ENCODE measurements at places on chromosomes 11 and 22. TPM values are rescaled to one million over a fixed set of nuclear protein-coding genes. Genes with fewer than 3 reads are reported as not detected.

OR52H1 gene
- not detected for total RNA-seq

SULT4A1 gene
- not detected for total RNA-seq

RAG2 gene
- not detected for total RNA-seq

MEI1 gene
- 52.9 TPM for total RNA-seq

C11orf87 gene
- not detected for total RNA-seq

HSD17B12 gene
- total RNA-seq: 23.3 TPM

RIMBP3C gene
- 3.5 TPM for total RNA-seq

DNA sequence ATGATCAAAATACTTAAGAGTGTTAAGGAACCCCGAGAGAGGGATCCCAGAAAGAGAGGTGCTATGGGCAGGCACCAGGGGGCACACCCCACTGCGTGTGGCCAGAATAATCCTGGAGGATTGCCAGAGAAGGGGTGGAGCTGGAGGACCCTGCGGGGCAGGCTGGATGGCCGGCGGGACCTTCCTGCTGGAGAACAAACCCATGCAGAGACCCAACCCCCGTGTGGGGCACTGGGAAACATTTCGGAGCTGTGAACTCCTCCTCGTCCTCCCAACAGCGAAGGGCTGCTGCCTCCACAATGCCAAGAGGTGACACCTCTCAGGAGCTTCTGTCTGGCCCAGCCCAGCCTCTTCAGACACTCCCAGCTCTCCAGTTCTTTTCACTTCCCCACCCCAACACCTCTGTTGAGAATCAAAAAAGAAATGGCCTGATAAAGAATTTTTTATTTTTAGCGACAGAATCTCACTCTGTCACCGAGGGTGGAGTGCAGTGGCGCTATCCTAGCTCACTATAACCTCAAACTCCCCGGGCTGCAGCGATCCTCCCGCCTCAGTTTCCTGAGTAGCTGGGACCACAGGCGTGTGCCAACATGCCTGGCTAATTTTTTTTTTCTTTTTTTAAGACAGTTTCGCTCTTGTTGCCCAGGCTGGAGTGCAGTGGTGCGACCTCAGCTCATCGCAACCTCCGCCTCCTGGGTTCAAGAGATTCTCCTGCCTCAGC, 25.6 kb downstream of the RHOD start:
- peak; percentile 16 for DNase-seq

DNA sequence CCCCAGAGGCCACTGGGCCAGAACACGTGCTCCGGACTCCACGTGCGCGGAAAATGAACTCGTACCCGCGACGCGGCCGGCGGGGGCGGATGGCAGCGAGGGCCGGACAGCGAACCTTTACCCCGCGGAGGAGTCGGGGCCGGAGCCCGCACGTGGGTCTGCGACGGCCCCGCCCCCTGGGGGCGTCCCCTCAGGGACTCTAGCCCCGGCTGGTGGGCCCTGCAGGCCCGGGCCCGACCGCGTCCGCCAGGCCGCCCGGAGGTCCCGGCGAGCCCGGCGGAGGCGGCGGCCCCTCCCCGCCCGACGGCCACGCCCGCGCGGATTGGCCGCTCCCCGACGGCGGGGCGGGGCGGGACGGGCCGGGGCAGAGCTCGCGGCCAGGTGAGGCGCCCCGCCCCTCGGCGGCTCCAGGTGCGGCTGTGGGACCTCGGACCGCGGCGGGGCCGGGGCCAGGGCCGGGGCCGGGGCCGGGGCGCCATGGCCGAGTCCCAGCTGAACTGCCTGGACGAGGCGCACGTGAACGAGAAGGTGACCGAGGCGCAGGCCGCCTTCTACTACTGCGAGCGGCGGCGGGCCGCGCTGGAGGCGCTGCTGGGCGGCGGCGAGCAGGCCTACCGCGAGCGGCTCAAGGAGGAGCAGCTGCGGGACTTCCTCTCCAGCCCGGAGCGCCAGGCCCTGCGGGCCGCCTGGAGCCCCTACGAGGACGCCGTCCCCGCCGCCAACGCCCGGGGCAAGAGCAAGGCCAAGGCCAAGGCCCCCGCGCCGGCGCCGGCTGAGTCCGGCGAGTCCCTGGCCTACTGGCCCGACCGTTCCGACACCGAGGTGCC, at the start of gene FAM83F:
FAM83F (plus strand) TSS at position 389 of the 827 bp plus-strand sequence; CDS start at position 478, 89 bp downstream.
- no peak for DNase-seq

DNA sequence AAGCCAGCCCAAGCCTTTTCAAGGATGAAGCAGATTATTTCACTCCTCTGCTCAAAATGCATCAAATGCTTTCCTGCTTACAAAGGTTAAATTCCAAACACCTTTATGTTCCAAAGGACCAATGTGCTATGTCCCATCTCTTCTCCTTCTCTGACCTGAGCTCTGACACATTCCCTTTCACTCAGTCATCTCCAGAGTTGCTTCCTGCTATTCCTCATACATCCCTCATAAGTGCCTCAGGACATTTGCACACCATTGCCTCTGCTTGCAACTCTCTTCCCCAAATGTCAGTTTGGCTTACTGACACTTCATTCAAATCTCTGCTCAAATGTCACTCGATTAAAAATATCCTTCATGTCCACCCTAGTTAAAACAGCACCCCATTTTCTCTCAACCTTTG, 53.3 kb upstream of the BMAL1 start:
- DNase-seq: no peak

GRCh38 chr22:21919526-21920307, 32.9 kb downstream of the PPM1F start:
- no peak for DNase-seq

DNA sequence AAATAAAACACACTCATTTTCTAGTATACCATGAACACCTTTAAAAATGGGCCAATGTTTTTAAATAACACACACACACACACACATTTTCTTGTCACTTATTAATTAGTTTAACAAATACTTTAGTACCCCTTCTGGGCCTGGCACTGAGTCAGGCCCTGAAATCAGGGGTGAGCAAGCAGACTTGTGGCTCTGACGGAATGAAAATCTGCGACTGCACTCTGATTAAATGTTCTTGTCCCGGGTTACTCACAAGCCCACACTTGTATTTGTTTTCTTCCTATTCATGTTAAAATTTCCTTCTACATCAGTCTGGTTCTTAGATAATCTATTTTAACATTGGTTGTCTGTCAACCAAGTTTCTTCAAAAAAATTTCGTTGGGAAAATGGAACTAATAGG, 43.0 kb upstream of the PDGFD start:
- no peak for DNase-seq

GRCh38 chr22:22955866-22956535, 68.4 kb downstream of the IGLL5 start:
- DNase-seq: peak; percentile 51

DNA sequence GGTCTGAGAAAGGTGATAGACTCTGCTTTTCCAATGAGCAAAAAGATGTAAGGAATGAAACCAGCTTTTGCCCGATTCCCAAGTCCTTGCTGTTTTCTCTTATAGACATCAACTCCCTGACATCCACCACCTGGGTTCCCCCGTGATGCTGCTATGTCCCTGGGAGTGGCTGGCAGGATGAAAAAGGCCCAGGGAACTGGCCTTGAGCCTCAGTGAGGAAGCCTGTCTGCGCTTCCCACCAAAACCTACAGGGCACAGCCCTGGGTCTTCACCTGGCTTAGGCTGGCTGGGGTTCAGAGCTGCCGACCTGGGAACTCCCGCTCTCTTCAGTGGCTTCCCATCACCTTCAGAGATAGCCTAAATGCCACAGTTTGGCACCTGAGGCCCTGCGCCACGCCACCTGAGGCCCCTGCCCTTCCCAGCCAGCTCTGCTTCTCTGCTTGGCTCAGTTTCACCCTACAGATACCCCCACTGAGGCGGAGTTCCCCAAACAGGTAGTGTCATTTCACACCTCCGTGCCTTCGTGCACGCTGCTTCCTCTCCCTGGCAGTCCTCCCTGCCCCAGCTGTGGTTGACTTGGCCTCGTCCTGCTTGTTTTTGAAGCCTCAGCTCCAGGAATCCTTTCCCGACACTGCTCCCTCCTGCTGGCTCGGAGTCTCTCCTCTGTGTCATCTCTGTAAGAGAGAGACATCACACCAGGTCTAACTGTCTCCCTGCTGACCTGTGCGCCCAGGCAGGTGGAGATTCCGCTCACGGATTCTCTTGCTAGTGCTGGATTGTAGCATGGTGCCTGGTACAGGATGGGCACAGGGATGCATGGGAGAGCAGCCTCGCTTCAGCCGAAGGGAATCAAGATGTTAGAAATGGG, 10.7 kb downstream of the SLC37A2 start:
- DNase-seq: no peak

- DNase-seq: no peak
These were observed 24.2 kb upstream of the OR6X1 start for GRCh38 chr11:123778511-123778910.

GRCh38 chr11:1943576-1943975, 3.6 kb upstream of the MRPL23 start:
- no peak for DNase-seq

DNA sequence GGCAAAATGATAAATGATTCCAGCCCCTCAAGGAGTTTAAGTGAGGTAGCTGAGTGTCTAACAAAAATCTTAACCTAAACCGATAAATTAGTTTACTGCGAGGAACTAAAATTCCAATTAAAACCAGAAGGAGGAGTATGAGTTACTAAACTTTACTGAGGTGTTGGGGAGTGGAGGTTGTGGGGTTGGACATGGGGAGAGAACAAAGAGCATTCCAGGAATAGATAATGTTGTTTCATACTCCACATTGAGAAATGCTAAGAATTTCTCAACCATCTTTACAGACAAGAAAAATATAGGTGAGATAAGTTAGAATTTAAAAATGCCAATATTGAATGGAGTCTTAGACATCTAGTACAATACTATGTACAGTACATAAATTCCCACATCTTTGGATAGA, 488.6 kb downstream of the METTL15 start:
- no peak for DNase-seq

DNA sequence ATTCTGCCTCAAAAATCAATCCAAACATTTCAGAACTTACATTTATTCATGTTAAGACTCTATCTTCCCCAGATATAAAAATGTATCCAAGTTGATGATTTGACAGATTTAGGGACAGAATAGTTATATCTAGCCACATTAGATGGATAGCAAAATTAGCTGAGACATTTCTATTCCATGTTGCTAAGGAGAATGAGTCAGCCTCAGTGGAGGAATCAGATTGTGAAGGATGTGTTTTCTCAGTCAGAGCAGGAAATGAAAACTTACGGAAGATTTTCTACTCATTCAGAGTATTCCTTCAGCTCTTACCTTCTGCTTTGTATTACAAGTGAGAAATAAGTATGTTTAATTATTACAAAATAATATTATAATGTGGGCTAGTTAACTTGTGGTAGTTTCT, 556.3 kb upstream of the ANO3 start:
- no peak for DNase-seq

GRCh38 chr11:69879729-69880005, 60.5 kb upstream of the FGF3 start:
- no peak for DNase-seq

- no peak for DNase-seq
These were observed 87.1 kb downstream of the CHST1 start for GRCh38 chr11:45578316-45578715.
